AG09309 (cell line): ENCODE measurements at places on chromosomes 2 and 18.

DNA sequence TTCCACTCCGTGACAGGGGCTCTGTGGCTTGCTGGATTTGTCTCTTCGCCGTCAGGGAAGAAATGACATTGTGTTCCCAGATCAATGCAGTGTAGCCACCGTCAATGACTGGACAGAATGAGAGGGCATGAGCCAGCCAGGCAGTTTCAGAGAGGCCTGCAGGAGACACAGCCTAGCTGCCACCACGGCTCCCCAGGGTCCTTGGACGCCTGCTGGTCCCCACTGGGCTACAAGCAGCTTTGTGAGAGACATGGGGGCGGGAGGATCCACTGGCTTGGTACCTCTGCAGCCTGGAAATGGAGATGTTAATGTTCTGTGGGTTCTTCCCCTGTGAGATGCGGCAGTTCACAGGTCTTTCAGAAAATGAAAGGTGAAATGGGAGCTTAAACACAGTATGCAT, 12.1 kb upstream of the AMER3 start:
- DNase-seq: no peak

GRCh38 chr2:240386326-240386725, 49.1 kb upstream of the GPC1 start:
- no peak for DNase-seq

GRCh38 chr2:213740453-213740852, 456.2 kb downstream of the SPAG16 start:
- no peak for DNase-seq

DNA sequence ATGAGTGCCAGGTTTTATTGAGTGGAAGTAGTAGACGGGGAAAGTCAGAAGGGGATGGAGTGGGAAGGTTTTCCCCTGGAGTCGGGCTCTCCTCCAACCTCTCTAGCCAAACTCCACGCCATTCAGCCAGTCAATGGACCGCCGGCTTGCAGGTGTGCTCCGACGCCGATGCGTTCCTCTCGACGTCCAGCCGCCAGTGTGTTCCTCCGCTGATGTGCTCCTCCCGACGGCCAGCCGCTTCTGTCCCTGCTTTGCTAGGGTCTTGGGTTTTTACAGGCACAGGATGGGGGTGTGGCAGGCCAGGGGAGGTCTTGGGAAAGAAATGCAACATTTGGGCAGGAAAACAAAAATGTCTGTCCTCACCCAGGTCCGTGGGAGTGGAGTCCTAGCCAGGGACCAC, 94.3 kb upstream of the TEX51 start:
- DNase-seq: no peak

- no peak for DNase-seq
Measured at GRCh38 chr2:43127208-43127940, 99.0 kb downstream of the ZFP36L2 start.

- no peak for DNase-seq
Measured at GRCh38 chr2:159595410-159596046, 20.8 kb downstream of the BAZ2B start.
